Transverse colon (tissue), 4 donors: ENCODE measurements at places on chromosomes 5 and 9.

- DNase-seq, result no peak
Observed at GRCh38 chr5:58077966-58078365, 381.9 kb downstream of the PLK2 start.

DNA sequence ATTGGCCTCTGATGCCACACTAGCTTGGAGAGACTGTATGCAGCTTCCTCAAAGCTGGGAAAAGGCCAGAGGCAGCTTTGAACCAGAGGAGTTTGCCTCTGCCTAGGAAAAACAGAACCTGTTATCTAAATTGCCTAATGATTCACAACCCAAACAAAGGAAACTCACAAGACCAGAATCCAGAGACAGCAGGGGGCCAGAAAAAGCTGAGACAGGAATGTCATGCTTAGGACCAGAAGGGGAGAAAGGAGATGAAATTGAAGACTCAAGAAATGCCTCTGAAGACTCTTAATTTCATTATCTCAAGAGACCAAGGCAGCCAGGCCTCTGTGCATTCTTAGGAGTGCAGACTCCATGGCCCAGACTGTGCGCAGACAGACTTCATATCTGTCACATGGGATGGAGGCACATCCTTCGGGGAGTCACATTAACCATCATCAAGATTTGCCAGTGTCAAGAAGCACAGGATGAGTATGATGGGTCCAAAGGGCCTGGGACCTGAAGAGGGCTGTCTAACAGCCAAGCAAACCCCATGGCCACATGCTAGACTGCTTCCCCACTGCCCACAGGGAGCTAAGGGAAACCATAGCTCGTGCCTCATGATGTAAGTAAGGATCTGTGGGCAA lies 57.3 kb downstream of the ARSB start:
- DNase-seq, result no peak

GRCh38 chr5:123992641-123993040 lies 480.7 kb downstream of the CSNK1G3 start:
- DNase-seq, result no peak

DNA sequence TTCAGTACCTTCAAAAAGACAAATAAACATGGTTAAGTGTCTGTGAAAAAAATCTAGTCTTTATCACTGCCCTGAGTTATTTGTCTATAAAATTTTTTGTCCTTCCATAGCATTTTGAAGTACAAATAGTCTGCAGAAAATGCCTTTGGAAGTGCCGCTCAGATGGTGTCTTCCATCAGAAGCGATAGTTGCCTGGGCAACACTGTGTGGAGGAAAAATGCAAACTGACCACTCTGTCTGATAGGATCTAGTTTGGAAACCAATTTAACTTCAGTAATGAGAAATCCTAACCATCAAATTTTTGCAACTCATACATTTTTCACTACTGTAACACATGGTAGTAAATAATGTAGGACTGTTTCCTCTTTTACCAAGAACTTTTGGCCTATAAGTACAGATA lies 449.9 kb downstream of the PRELID2 start:
- DNase-seq, result no peak

DNA sequence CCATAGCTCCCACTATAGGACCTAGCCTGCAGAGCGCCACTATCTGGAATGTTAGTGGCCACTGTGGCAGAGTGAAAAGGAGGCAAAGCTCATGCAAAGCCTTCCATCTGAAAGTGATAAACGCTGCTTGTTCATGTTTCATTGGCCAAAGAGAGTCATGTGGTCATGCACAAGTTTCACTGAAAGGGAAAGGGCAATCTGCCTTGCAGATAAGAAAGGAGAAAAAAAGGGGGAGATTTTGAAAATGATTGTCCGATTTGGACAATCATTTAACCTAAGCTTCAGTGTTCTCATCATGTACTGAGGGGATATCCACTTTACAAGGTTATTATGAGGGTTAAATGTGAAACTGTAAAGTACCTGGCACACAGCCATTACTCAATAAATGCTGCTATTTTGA lies 9.0 kb upstream of the MOB3B start:
- DNase-seq, result no peak

GRCh38 chr5:26674846-26675245 lies 363.5 kb downstream of the CDH9 start:
- no peak for DNase-seq

- DNase-seq, result no peak
Observed at GRCh38 chr9:1721196-1721595, 294.0 kb upstream of the SMARCA2 start.

GRCh38 chr5:82058710-82059109 lies 86.9 kb downstream of the ATG10 start:
- no peak for DNase-seq
